RKO (cell line): ENCODE measurements at places on chromosomes 12 and 14.

GRCh38 chr12:1758887-1759286, 61.5 kb upstream of the LRTM2 start:
- no peak for DNase-seq

DNA sequence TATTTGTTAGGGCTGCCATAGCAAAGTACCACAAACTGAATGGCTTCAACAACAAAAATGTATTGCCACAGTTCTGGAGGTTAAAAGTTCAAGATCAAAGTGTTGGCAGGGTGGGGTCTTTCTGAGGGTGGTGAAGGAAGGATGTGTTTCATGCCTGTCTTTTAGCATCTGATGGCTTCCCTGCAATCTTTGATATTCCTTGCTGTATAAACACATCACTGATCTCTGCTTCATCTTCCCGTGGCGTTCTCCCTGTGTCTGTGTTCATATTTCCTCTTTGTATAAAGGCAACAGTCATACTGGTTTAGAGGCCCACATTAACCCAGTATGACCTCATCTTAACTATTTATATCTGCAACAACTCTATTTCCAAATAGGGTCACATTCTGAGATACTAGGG, 167.5 kb downstream of the BTG1 start:
- DNase-seq = no peak

DNA sequence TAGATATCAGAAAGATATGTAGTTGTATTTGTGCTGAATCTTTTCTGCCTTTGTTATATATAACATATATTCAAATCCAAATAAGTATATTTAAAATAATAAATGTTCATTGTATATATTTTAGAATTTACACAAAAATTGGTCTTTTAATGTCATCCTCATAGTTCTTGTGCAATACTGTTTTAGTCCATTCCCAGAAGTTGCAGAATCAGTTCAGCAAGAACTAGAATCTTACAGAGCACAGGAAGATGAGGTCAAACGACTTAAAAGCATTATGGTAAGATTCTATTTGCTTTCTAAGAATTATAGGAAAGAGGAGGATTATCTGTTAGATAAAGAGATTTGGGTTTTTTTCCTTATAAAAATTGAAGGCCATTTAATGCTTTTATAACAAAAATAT, 51.0 kb downstream of the SCFD1 start:
- no peak for DNase-seq

DNA sequence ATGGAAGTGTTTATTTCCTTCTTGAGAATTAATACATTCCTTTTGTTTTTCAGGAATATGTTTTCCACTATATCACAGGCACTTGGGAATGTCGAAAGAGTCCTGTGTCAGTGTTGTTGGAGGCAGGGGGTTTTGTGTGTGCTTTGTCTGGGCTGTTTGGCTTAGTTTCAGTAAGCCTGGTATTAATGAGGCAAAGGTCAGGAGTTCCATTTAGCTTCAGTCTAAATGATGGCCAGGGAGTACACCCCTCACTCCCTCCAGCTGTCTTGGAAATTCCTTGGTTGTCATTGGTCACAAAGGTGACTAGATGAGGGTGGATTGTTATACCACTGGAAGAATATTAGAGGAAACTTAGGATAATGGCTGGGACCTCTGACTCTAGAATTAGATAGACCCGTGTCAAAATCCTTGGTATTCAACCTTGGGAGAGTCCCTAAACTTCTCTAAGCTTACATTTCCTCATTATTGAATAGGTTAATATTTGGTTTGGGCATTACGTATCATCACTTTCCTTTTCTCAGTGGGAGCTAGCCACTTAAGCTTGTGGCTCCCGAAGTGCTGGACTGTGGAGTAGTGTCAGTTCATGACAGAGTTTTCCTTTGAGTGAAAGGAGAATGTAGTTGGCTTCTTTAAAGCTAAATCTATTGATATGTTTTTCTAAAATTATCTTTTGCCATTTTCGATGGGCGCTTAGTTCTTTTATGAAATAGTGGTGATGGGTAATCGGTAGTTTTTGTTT, 5.2 kb downstream of the FRS2 start:
- DNase-seq = no peak

GRCh38 chr12:132322206-132323132, 6.9 kb downstream of the GALNT9 start:
- DNase-seq = no peak

DNA sequence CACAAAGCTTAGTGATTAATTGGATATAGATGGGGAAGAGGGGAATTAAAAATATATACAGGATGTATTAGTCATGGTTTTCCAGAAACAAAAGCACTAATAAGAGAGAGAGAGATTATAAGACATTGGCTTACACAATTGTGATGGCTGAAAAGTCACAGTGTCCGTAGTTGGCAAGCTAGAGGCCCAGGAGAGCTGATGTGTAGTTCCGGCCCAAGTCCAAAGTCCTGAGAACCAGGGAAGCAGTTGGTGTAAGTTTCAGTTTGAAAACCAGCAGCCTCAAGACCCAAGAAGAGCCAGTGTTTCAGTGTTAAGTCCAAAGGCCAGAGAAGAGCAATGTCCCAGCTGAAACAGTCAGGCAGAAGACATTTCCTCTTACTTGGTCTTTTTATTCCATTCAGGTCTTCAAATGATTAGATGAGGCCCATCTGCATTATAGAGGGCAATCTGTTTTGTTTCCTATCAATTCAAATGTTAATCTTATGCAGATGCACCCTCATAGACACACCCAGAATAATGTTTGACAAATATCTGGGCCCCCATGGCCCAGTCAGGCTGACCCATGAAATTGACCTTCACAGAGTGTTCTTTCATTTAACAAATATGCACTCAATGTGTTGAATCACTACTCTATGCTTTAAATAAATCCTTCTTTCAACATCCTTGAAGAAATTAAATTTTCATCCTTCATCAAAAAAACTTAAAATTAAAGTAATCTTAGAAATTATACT, 67.2 kb upstream of the DIO2 start:
- no peak for DNase-seq

DNA sequence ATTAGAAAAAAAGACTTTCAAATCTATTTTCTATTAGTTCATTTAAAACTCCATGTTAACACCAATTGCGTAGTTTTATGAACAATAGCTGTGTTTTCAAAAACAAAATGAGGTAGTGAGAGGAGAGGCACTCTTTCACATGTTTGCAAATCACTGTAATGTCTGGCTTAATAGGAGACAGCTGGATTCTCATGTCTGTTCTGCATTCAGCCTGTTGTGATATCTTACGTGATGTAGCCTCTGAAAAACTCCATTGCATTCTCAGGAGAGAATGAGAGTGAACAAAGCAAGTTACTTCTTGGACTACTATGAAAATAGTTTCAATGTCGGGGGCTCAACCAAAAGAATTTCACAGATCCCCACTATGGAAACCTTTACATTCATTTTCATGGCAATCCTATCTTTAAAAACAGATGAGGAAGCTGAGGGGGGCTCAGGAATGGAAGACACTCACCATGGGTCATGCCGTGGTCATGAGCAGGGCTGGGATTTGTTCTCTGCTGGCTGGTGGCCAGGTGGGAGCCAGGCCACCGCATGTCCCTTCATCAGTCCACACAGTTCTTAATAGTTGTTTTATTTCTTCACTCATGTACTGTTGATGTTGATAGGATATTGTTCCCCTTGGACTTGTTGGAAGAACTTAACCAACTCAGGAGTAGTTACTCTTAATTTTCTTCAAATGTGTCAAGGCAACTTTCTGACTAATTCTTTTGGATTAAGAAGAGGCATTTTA, 346.2 kb upstream of the FAR2 start:
- DNase-seq = no peak

GRCh38 chr14:55401751-55402150, 9.9 kb downstream of the ATG14 start:
- no peak for DNase-seq

GRCh38 chr12:46438719-46439319, 66.2 kb upstream of the SLC38A2 start:
- no peak for DNase-seq

DNA sequence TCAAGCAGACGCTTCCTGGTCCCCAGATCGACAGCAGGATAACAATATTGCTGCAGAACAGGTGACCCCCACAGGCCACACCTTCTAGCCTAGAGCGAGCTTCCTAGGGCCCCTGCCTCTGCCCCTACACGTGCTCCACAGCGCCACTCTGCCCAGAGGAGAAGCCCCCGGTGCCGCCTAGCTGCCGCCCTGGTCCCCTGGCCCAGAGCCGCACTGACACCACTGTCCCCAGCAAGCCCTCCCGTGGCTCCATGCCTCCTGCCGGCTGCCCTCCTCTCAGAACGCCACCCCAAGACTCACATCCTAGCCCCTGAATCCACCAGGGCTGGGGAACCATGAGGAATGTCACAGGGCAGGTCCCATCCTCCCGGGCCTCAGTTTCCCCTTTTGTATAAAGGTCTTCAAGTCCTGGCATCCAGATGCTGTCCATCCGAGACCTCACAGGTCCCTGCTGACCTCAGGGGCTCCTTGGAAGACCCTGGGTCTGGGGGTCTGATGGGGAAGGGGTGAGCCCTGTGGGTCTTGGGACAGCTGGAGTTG, 31.0 kb downstream of the JAG2 start:
- no peak for DNase-seq

DNA sequence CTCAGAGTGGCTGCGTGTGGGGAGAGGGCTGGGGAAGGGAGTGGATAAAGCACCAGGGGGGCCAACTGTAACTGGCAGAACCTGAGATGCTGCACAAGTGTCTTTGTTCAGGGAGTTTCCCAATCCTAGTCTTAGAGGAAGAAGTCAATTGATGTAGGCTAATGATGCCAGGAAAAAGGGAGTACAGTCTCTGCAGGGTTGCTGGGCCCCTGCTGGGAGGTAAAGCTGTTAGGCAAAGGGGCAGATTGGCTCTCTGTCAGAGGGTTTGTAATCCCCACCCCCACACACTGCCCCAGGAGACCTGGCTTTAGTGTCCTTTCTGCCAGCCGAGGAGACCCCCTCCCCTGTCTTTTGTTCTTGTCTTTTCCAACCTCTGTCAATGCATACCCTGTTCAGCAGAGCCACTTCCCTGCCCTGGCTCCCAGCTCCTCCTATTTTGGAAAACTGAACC, 178.4 kb downstream of the KCNA5 start:
- DNase-seq = no peak

DNA sequence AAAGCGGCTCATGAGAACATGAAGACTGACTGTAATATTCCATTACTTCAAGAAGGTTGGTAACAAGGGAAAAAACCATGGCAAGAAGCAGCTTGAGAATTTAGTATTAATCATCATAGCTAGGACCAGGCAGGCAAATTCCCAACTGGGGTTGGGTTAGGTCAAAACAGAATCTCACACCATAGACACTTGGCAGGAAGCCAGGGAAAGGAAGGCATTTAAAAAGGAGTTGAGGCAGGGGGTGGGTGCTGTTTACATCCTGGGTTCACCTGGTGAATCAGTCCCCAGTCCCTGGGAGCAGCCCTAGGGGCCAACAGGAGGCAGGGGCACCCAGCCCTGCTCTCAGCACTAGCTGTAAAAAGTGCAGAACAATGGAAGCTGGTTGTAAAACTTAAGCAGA, 108.6 kb downstream of the EGLN3 start:
- DNase-seq = no peak
